Stimulated activated naive CD4-positive, alpha-beta T cell treated with Interleukin-2 at 50 U/mL for 16 hours (primary cell): ENCODE measurements at places on chromosomes 16 and 17.

GRCh38 chr17:49456183-49456965 is 38.7 kb upstream of the NGFR start:
- DNase-seq = no peak

DNA sequence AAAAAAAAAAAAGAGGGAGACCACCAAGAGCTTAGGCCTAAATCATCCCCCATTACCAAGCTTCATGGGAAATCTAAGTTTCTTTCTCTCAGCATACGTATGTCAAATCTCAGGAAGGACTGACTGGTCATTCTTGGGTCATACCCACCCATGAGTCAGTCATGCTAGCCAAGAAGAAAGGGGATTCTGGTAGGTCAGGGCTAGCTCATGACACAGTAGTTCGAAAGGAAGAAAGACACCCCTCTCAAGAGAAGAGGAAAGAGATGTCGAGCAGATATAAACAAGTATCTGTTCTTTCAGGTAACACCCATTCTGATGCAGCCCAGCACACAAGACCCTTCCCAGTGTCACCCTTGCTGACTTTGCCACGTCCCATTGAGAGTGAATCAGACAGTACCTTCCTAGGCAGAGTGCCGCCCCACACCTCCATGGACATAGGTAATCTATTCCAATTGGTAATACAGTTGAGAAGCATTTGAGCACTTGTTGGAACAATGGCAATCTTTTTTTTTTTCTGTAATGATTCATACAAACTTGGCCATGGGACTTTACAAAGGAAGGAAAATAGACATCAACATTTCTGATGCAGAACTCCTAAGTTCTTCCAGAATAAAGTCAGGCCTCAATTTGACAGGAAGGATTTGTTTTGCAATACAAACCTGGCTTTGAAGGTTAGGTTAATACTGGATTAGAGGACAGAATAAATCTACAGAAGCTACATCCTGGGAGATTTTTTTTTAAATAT is 38.2 kb downstream of the COPRS start:
- no peak for DNase-seq

DNA sequence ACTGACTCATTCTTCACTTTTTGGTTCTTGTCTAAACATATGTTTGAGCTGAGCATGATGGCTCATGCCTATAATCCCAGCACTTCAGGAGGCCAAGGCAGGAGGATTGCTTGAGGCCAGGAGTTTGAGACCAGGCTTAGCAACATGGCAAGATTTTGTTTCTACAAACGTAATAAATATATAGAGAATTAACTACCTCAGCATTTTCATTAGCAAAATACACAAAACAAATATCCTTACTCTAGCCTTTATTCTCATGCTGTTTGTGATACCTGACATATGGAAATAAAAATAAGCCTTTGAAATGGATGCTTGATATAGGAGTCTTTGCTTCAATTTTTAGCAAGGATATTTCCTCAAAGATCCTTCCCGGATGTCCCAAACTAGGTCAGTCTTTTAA is 132.8 kb downstream of the ABCC1 start:
- no peak for DNase-seq

DNA sequence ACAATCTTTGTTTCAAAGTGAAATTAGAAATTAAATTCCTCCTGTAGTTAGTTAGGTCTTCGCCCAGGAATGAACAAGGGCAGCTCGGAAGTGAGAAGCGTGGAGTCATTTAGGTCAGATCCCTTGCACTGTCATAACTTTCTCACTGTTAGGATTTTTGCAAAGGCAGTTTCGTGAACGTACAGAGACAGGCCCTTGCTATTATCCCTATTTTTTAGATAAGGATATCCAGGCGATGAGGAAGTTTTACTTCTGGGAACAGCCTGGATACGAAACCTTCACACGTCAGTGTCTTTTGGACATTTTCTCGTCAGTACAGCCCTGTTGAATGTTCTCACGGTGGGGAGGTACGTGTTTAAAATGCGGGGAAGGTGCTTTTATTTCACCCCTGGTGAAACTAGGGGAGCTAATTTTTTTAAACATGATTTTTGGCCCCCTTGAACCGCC is 318 bp upstream of the RBL2 start:
- no peak for DNase-seq

DNA sequence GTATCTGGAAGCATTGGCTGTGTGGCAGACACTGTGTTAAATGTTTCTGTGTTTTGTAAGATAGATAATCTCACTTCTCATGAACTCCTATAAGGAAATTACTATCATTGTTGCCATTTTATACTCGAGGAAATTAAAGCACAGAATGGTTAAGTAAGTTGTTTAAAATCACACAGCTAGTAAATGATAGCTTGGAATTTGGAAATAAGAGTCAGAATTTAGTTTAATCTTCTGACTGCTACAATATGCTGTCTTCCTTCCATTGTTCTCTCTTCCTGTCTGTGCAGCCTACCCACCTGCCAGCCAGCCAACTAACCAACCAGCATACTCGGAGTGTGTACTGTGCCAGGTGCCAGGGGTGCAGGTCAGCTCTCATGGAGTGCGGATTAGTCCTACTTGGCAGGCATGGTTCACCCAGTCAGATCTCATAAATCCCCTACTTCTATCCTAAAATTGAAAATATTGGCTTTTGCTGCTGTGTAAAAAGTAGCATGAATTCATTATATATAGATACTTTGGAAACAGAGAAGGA is 79.9 kb upstream of the LGALS9 start:
- no peak for DNase-seq

- no peak for DNase-seq
Measured at GRCh38 chr16:55812951-55813350, 19.9 kb downstream of the CES1 start.

DNA sequence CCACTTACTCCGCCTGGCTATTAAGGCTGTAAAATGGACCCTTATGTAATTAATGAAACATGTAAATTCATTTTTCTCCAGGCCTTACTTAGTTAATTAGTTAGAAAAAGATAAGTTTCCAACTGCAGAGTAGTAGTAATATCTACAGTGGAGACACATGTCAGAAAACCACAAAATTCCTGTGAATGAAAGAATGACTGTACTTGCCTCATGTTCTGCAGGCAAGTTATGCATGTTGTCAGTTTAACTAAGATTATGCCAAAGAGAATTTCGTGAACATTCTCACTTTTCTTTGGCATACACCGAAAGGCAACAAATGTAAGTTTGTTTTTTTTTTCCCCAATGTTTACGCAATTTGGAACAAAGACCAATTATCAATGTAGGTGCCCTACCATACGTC is 16.8 kb upstream of the CCL1 start:
- DNase-seq = no peak

DNA sequence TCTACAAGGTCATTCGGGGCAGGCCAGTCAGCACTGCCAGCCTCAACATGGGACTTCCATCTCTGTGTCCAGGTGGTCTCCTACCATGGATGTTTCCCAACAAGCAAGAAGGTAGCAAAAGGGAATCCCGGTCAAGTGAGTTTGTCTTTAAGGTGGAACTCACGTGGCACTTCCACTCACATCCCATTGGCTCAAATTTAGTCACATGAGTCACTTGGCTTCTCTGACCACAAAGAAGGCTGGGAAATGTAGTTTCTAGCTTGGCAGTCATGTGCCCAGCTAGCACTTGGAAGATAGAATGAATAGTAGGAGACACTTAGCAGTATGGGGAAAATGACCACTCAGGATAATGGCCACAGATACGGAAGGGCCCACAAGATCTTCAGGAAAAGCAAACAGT is 106.6 kb downstream of the AIPL1 start:
- DNase-seq = no peak

DNA sequence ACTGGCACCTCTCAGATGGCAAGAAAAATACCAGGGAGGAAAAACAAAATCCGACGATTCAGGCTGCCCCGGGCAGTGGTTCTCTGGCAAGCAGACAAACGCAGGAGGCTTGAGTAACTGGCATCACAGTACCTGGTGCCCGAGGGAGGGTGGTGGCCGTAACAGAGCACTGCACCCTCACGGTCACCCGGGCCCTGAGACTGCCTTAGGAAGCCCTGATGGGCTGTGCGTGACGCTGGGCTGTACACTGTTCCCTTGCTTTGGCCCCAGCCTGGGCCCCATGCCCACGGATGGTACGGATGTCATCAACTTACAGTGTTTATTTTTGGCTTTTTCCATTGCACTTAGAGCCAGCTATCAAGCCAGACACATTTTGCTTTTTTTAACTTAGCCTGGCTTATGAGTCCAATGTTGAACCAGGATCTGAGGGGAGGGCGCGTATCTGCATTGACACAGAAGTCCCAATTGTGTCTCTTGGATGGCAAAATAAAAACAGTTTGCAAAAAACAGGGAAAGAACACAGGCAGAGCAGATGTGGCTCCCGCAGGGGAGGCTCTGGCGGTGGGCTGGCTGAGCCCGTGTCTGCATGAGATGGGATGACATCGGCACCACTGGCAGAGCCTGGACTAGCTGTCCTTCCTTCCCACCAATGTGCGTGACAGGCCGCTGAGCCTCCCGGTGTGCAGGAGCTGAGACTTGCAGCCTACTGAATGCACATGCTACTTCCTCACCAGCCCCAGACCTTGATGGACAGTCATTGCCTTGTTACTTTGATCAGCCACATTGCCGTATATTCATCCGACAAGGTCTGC is 287.7 kb downstream of the FOXL1 start:
- no peak for DNase-seq

GRCh38 chr17:29145289-29146073 is 34.7 kb downstream of the MYO18A start:
- peak; percentile 71 for DNase-seq

GRCh38 chr16:1153480-1154160 is 714 bp downstream of the CACNA1H start:
- DNase-seq = no peak

- no peak for DNase-seq
Measured at GRCh38 chr17:65047941-65048340, 8.6 kb downstream of the GNA13 start.

GRCh38 chr17:10631701-10632100 is 25.4 kb downstream of the MYH3 start:
- no peak for DNase-seq

DNA sequence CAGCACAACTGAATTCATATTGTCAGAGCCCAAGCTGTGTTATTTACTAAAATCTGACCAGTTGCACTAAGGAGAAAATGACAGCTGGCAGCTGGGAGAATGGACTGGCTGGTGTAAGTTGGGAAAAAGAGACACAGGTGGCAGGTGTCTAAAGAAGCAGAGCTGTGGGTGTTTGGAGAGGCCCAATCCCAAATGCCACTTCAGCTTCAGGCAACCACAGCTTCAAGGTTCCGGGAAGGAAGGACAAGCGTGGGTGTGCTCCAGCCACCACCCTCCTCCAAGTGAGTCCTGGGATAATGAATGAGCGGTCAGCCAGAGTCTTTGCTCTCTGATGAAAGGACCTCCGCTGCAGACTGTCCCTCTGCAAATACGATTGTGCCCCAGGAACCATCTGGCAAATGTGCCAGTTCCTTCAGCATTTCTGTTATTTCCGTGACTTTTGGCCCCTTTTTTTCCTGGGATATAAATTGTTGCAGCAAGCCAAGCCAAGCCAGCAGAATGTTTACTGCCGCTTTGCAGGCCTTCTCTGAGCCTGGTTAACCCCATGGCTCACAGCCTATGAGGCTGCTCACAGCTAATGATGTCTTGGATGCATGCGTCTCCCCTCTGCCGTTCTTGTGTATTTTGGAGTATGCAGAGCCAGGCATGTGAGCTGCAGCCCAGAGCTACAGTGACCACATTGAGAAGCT is 9.5 kb upstream of the RHBDL3 start:
- DNase-seq = no peak

DNA sequence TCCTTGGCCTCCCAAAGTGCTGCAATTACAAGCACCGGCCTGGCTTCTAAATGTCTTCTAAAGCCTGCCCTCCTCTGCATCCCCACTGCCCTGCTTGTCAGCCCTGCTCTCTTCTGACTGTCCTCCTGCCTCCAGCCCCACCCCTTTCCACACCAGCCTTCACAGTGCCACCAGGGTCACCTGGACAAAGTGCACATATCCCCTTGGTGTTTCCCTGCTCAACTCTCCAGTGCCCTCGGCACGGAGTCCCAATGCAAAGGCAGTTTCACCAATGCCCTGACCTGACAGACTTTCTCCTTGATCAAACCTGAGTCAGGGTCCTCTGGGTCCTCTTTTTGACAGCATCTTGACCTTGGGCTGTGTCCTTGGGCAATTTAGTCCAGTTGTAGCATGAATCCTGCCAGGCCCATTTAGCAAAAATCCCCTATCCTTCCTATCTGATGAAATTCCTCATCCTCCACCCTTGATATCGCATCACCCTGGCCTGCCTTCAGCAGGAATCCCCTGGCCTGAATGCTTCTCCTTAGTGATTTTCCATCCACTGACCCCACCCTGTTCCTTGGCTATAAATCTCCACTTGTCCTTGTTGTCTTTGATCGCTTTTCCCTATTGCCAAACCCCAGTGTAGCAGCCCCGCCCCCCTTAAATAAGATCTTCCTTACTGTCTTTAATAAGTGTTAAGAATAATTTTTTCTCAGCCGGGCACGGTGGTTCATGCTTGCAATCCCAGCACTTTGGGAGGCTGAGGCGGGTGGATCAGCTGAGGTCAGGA is 42.7 kb upstream of the ETV4 start:
- DNase-seq = no peak

GRCh38 chr17:70024253-70024652 is 50.8 kb upstream of the KCNJ16 start:
- no peak for DNase-seq

- DNase-seq = no peak
Measured at GRCh38 chr17:61017317-61018006, 339.8 kb downstream of the BCAS3 start.

DNA sequence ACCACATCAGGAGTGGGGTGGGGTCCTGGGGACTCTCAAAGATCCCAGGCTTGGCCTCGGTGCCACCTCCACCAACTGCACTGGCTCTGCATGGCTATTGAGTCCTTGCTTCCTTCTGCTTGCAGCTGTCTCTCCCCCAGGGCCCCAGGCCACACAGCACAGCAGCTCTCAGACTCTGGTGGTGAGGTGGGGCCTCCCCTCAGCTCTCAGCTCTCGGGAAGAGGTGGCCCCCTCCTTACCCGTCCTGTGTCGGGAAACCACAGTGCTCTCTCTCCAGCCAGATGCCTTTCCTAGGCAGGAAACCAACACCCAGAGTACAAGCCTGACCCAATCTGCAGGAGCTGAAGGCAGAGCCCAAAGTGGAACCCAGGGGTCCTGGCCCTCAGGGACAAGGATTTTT is 18.5 kb downstream of the SRCIN1 start:
- DNase-seq = no peak

- DNase-seq = no peak
Measured at GRCh38 chr17:50546701-50547034, 306 bp upstream of the SPATA20 start.

- peak; percentile 84 for DNase-seq
Measured at GRCh38 chr17:29568331-29569244, at the start of gene TP53I13. TP53I13 (plus strand) TSS chr17:29568701; CDS start chr17:29568759, 58 bp downstream.
